ENCODE measurements at places on chromosomes 12 and 14.

DNA sequence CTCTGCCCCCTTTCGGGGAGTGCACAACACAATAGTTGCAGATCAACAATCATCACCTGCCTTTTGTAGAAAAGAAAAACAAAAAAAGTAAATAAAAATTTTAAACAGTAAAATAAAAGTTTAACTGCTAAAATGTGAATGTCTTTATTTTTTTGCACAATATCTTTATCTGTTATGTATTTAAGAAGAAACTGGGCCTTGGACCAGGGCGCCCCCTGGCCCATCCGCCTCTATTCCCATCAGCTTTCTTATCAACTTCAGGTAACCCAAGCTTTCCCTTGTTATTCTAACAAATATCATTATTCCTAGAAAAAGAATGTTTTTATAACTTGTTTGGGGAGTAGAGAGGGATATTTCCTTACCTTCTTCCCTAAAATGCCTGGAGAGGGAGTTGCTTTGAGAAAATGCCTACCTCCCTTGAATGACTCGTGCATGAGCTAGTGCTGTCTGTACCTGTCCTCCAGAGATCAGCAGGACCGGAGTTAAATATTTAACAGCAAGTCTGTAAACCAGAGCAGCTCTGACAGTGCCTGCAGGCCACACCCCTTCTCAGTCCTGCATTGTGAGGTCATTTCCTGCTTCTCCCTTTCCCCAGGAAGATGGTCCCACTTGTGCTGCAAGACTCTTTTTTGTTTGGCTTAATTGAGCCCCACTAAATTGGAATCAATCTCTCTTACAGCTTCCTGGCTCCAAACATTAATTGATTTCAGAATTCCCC lies 192.8 kb upstream of the RGS6 start:
- no peak for DNase-seq

DNA sequence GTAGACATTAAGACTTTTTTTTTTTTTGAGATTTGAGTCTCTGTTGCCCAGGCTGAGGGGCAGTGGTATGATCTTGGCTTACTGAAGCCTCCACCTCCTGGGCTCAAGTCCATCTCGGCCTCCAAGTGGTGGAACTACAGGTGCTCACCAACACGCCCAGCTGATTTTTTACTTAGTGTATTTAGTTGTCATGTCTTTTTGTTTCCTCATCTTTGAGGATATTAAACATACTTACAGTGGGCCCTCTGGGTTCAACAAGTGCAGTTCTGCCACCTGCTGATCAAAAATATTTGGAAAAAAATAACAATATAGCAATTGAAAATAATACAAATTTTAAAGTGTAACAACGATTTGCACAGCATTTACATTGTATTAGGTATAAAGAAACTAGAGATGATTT lies 4.4 kb upstream of the B4GALNT1 start:
- no peak for DNase-seq

DNA sequence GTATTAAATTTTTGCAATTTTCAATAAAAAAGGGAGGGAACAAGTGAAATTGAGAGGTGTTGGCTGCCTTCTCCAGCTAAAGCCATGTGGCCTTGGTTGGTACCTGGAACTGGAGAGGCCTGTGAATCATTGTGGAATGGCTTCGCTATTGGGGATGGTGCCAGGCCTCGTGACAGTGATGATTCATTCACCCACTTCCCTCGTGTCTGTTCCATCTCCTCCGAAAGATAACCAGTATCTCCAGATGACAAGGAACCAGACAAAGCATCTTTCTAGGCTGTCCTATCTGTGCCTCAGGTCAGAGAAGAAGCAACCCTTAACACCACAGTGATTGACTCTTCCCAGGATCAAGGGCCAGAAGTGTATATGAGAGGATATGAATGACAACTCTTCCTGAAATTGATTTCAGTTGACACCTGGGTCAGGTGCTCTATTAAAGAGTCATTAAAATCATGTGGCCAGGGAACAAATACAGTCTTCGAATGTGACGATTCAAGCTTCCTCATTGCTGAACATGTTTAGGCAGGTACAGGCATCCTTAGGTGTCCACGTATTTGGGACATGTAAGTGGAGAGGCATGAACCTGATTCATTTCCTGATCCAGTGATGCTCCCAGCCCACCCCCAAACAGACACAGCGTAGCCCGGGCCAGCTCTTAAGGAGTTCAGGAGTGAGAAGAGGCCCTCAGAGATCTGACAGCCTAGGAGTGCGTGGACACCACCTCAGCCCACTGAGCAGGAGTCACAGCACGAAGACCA lies at the start of gene RNASE7:
Gene RNASE7, plus strand, starts transcription at position 687 of the 758 bp plus-strand sequence. CDS start 631 bp downstream, outside the sequence.
- DNase-seq: no peak

GRCh38 chr12:43675048-43675904 lies 83.3 kb downstream of the PUS7L start:
- DNase-seq: no peak

DNA sequence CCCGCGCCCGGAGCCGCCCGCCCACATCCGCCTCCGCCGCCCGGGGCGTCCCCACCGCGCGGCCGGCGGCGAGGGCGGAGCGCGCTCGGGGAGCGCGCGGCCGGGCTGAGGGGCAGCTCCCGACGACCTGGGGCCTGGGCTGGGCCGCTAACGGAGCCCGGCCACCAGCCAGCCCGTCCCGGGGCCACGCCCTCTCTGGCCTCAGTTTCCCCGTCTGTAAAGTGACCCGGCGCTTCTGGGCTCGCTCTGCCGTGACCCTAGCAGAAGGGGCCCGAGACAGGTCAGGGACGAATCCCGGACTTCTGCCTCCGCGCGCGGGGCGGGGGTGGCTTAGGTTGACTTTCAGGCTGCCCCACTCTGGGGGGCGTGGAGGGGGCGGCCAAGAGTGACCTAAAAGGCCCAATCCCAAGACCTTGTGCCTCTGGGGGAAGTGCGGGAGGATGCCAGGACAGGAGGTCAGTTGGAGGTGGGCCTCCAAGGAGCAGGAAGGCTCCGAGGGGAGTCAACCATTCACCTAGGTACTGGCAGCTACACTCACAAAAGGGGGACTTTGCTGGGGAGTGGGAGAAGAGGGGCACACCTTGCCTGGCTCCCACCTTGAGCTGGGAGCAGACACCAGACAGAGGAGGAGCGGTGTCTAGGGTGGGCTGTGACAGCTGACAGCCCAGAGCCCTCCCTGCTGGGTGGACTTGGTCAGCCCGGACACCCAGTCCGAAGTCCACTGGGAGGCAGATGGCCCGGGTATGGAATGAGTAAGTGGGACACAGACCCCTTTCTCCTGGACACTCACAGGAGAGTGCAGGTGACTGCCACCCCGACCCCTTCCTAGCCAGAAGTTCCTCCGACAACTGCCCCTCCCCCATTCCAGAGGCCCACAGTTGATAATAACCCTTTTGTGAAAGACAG lies 486 bp upstream of the AKT1 start:
- peak; percentile 59 for DNase-seq

- DNase-seq: no peak
Measured at GRCh38 chr14:53278602-53279506, 125.7 kb upstream of the DDHD1 start.

DNA sequence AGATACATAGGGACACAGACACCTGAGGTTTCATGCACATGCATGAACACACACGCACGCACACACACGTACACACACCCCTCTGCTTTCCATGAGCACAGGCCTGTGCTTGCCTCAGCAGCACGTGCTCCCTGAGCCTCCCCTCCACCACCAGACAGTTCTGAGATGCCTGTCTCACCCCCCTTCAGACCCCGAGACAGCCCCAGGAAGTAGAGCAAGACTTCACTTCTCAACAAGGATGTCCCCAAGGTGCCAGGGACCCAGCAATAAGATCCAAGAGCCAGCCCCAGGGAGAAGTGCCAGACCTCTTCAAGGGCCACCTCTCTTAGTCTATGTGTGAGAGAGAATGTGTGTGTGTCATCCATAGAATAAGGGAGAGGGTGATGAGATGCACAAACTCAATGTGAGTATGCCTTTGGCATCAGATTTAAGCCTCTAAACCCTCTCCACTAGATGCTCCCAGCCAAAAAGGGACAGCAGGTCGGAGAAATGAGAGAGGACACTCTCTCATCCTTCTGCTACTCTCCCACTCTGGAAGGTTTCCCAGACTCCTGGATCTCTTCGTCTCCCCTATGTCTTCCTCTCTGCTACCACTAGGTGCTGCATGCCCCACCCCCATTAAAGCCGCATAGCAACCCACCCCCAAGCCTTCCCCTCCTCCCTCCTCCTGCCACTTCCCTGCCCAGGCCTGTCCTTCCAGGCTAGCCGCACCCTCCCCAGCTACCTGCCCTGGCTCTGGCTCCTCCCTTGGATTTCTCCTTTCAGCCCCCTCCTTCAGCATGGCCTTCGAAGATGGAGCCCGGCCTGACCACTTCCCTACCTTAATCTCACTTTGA lies 7.7 kb downstream of the RARG start:
- no peak for DNase-seq
